ENCODE measurements at places on chromosomes 6 and 20.

GRCh38 chr6:138231381-138231886 is 13.1 kb upstream of the PBOV1 start:
- no peak for DNase-seq

DNA sequence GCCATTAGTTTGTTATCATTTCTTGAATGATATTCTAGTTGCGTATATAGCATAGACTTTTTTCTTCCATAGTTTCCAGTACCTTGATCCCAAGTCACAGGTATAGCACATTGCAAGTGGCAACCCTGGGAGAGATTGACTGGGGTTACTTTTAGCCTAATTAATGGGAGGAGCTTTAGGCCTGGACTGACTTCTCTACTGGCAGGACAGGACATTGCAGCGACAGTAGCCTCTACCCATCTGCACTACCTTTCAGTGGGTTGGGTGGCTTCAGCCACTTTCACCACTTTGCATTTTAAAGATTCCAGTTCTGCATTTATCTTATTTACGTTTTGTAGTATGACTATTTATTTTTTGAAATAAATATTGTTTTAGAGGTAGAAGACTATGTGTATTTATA is 320.3 kb downstream of the RIMS1 start:
- no peak for DNase-seq

DNA sequence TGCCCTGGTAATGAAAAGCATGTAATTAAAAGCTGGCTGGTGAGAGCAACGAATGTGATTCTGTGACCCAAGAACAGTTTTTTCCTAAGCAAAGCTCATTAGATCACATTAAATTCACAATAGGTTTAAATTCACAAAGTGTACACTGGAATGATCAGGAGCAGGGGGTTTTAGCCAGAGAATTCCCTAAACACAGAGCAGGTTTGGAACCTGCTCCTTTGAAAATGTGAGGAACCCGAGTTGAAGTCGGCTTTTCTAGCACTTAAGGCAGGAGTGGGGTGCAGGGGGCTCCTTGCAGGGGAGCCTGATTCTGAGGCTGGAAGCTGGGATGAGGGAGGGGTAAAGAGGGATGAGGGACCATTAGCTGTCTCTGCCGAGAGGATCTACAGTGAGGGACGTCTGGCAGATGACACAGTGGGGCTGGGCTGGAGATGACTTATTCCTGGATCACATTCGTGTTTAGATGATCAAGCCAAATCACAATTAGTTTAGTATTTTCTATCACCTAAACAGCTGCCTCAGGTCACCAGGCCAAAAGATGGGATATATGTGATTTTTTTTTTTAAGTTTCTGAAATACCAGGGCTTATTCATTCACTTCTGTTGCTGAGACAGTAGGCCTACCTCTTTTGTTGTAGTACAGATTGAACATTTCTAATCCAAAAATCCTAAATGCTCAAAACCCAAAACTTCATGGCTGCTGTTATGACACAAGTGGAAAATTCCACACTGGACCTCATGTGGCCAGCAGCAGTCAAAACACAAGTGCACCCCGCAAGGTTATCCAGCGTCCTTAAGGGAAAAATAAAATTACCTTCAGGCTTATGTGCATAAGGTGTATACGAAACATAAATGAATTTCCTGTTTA is 93.1 kb upstream of the HIVEP1 start:
- no peak for DNase-seq

GRCh38 chr20:37954626-37955025 is 51.7 kb downstream of the VSTM2L start:
- no peak for DNase-seq

DNA sequence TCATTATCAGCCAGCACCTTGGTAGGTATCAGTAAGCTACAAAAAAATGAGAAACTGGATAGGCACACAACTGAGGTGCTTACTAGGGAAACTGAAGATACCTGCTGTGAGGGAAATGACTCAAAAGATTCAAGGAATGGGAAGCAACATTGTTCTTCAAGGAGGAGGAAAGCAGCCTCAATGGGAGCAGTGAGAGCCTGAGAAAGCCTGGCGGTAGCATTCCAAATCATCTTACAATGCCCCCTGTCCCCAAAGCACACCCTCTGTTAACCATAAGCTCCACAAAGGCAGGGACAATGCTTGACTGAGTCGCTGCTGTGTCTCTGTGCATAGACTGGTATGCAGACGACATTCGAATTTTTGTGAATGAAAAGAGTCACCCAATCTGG is 10.6 kb downstream of the PKHD1 start:
- DNase-seq: no peak

GRCh38 chr6:159455700-159456274 is 237.3 kb downstream of the SOD2 start:
- no peak for DNase-seq
